ENCODE measurements at places on chromosomes 7 and 10.
A peak's percentile ranks its signal among the peaks of the same experiment; 100 is the strongest.

DNA sequence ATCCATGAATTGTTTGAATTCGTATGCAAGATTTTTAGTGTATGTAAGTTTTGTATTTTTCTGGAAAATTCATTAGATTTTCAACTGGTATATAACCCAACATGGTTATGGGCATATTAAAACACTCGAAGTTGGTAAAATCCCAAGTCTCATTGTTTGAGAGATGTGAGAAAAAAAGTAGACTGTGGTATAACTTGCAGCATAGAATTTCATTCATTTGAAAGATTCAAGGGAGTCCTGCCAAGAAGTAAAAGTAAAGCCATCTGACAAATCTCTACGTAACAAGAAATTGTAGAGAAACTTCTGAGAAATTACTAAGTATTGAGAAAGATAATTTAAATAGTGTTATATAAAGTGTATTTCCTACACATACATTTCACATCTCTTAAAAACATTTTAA, 40.2 kb downstream of the SEMA3E start:
- DNase-seq, result no peak

DNA sequence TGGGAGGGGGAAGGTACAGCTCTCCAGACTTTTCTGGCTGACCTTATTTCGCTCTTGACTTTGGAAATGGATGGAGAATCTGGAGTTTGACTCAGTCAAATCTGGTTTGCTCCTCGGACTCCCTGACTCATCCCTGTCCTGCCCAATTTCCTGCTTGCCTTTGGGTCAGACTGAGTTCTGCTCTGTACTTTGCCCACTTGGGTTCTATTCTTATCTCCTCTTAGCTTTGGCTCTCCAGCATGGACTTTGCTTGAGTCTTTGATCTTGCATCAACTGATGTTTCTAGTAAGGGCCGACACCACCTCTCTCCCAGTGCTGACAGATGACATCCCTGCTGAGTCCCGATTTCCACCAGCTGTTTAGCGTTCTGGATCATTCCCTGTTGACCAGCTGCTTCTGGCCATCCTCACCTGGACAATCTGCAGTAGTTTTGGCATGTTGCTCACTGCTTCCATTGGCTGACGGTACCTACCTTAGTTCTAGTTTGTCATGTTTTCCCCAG, 335.3 kb downstream of the SUGCT start:
- no peak for DNase-seq

DNA sequence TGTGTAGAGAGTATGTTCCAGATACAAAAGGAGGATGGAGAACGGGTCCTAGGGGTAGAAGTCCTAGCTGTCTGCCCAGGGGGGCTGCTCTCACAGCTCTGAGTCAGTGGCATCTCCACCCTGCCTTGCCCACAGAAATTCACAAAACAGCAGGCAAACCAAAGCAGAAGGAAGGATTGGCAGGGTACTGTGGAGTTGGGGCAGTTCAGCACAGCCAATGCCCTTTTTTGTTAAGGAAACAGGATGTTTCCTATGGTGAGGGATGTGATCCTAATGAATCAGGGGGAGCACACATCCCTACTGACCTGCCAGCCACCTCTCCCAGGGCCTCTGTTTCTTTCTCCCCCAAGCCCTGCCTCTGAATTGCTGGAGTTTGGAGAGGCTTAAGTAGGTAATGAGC, 457.6 kb downstream of the PLXNA4 start:
- DNase-seq, result no peak

DNA sequence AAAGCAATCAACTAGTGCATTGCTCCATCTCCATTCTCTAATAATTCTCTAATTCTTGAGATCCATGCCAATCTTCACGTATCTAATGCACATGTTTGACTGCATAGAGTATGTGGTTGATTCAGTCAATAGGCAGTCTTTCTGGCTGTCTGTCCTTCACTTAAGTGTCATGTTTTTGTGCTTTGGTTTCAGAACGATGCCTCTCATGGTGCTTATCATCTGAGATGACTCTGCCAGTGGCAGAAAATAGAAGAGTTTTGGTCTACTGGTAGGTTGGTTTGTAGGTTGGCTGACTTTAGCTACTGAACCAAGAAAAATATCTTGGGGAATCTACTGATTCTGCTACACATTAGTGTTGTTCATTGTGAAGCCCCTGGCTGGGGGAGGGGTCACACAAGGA, 364.2 kb downstream of the SFMBT2 start:
- DNase-seq, result no peak

- no peak for DNase-seq
Measured at GRCh38 chr10:12947741-12948140, 53.8 kb downstream of the CCDC3 start.

- DNase-seq, result no peak
Measured at GRCh38 chr7:86600506-86601290, 43.0 kb upstream of the GRM3 start.

- no peak for DNase-seq
Measured at GRCh38 chr7:100465702-100466311, 1.7 kb upstream of the SPACDR start.

DNA sequence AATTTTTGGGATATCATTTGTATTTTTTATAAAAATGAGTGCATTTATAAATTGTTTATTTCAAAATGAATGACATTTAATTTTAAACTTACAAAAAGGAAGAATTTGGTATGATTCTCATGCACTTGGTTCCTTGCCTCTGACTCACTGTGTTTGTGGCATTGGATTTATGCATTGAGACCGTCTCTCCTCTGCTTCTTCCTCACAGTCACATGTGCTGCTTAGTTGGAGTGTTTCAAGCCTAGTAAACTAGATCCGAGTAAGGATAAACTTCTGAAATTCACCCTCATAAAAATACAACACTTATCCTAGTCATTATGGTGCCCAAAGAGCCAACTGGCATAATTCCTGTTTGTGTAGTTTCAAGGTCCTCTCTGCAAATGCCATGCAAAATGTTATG, 19.1 kb upstream of the FZD8 start:
- DNase-seq, result no peak

DNA sequence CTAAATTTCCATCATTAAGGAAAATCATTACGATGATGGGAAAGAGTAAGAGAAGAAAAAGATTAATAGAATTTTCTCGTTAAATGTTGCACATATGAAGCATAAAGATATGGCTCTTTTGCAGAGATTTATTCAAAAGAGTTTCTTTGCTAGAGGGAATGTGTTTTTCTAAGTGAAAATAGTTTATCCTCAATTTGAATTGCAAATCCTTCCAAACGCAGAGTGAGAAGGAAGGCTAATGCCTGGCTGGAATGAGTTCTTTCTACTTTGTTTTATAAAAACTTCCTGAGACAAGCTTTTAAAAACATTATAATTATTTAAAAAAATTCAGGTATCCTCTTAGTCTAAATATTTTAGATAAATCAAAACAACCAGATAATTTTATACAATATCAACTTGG, 14.2 kb downstream of the CYP26A1 start:
- no peak for DNase-seq

DNA sequence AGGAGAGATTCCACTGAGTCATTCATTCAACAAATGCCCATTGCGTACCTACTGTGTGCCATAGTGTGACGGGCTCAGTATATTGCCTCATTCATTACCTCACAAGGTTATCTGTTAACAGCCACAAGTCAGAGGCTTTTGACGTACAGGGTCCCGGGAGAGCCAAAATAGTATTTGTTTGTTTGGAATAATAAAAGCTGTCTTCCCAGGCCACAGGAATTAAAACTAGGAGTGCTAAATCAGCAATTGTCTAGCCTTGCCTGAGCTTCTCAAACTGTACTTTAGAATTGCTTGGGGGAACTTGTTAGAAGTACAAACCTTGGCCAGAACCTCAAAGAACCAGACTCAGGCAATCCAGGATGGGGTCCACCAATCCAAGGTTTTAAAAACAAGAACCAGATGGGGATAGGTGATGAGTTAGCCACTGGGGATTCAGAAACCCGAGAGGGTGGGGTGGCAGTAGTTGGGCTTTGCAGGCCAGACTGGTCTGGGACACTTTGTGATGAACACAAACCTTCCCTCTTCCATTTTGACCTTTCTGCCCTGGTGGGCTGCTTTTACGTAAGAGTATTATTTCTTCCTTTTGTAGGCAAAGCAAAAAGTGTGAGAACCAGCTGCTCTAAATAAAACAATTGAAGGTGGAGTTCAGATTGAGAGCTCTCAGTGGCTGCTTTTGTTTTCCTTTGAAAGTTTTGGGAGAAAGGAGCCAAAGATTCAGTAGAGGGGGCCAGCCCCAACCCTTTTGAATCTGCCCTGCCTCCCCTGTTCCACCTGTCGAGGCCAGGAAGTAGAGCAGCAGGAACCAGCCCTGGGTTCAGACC, 113.0 kb upstream of the ANLN start:
- no peak for DNase-seq

- peak; percentile 47 for DNase-seq
Measured at GRCh38 chr7:138460649-138461607, 869 bp downstream of the TRIM24 start.

DNA sequence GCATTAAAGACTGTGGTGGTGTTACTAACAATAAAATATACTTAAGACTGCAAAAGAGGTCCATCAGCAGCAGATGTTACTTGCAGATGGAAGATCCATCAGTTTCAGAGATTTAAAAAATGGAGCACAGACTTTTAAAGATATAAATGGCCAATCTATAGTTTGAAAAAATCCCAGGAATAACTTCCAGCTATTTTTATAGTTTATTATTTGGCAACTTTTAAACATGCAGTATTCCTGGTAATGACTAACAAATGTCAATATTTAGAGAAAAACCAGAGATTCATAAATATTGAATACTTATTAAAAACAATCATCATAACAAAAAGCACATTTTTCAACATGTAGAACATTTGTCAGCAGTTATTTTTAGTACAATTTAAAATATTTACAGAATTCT, 30.7 kb downstream of the RTKN2 start:
- DNase-seq, result no peak

DNA sequence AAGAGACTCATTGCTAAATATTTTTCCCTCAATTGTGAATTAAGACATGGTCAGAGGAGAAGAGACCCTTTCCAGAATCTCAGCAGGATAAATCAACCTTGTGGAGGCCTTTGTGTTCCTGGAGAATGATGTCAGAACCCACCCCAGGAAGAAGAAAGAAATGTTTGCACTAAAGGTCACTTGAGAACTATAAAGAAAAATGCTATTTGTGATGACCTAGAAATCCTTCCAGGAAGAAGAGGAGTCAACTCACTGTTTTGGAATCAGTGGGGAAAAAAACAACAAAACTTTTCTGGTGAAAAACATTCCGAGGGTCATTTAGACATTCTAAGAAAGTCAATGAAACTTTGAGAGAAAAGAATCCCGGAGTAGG, 129.1 kb upstream of the ANKRD1 start:
- no peak for DNase-seq

GRCh38 chr7:86190351-86190750, 453.4 kb upstream of the GRM3 start:
- DNase-seq, result no peak

DNA sequence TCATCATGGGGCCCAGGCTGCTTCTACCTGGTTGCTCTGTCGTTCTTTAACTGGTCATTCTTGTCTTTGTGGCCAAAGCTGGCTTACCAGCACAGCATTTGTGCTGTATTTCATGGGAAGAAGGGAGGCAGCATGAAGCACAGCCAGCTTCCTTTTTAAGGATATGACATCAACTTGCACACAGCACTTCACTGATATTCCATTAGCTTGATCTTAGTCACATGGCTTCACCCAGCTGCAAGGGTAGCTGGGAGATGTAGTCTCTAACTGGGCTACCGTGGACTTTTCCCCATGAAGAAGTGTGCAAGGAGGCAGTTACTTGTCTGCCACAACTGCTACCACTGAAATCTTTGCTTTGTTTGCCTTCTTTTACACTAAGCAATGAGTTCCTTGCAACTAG, 525.2 kb downstream of the LRMDA start:
- no peak for DNase-seq

DNA sequence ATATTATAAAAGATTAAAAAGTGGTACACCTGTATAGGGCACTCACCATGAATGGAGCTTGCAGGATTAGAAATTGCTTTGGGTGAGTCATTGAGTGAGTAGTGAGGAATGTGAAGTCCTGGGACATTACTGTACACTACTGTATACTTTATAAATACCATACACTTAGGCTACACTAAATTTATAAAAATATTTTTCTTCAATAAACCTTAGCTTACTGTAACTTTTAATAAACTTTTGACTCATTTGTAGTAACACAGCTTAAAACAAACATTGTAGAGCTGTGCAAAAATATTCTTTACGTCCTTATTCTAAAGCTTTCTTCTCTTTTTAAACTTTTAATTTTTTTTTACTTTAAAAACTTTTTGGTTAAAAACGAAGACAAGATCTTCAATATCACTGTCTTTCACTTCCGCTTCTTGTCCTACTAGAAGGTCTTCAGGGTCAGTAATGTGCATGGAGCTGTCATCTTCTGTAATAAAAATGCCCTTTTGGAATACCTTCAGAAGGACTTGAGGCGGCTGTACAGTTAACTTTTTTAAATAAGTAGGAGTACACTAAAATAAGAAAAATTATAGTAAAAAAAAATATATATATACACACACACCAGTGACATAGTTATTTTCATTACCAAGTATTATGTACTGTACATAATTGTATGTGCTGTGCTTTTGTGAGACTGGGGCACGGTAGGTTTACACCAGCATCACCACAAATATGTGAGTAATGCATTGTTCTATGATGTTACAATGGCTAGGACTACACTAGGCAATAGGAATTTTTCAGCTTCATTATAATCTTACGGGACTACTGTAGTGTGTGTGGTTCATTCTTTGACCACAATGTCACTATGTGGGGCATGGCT, 3.5 kb downstream of the STK31 start:
- no peak for DNase-seq

DNA sequence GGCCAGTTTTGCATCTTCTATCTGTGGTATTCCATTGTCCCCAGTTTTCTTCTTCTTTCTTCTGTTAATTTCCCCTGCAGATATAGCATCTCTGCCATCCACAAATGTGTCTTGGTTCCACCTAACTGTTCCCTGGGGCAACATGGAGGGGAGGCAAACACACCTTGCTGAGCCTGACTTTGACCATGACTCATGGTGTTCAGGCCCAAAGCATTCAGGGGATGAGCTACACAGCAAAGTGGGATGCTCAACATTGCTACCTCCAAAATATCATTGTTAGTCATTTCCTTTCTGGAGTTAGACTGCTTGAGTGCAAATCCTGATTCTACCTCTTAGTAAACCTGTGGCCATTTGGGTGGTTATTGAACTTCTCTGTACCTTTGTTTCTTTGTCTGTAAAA, 542.7 kb downstream of the LRMDA start:
- no peak for DNase-seq

DNA sequence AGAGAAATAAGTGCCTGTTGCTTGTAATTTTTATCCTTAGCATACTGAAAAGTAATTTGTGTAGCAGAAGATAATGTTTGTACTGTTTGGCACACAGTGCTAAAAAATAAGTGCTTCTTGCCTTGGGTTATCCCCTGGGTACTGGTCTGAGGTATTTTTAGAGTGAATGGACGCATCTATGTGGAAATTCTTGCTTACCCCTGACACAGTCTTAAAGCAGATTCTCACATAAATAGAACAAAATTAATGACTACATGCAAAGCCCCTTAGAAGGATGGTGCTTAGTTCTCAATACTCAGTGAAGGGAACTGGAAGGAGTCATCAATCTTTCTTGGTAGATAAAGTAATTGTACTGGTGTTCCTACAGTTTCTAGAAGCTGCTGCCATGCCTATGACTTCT, 548.6 kb downstream of the ARL4A start:
- no peak for DNase-seq

Measured in stimulated activated CD4-positive, alpha-beta T cell treated with anti-CD3 and anti-CD28 coated beads, Interleukin-15, amount 100 ng/mL, for 1 hour (primary cell).